Stimulated activated CD8-positive, alpha-beta memory T cell treated with anti-CD3 and anti-CD28 coated beads, Interleukin-7, amount 100 ng/mL, for 1 hour (primary cell): ENCODE measurements at places on chromosomes 3 and 15.

GRCh38 chr15:63939531-63940130 lies 105.9 kb upstream of the HERC1 start:
- peak; percentile 2 for DNase-seq

DNA sequence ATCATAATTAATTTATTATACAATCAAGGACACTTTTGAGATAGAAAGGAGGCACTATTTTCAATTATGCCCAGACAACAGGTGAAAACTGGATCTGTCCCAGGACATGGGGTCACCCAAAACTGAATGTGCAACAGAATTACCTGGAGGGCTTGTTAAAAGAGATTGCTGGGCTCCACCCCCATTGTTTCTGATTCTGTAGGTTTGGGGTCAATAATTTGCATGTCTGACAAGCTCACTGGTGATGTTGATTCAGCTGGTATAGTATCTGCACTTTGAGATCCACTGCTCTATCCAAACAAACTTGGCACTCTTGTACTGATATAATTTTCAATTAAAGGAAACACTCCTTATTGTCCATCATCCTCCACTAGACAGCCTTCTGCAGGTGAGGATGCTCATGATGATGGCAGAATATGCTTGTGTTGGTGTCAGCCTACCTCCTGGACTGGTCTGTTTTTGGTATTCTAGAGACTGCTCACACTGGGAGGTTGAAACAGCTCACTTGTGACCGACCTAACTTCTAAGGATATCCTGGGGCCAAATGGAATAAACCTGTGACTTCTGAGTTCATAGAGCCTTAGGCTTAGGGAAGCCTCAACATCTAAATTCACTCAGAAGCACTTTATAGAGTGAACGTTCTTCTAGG lies 2.2 kb downstream of the P2RY14 start:
- no peak for DNase-seq

DNA sequence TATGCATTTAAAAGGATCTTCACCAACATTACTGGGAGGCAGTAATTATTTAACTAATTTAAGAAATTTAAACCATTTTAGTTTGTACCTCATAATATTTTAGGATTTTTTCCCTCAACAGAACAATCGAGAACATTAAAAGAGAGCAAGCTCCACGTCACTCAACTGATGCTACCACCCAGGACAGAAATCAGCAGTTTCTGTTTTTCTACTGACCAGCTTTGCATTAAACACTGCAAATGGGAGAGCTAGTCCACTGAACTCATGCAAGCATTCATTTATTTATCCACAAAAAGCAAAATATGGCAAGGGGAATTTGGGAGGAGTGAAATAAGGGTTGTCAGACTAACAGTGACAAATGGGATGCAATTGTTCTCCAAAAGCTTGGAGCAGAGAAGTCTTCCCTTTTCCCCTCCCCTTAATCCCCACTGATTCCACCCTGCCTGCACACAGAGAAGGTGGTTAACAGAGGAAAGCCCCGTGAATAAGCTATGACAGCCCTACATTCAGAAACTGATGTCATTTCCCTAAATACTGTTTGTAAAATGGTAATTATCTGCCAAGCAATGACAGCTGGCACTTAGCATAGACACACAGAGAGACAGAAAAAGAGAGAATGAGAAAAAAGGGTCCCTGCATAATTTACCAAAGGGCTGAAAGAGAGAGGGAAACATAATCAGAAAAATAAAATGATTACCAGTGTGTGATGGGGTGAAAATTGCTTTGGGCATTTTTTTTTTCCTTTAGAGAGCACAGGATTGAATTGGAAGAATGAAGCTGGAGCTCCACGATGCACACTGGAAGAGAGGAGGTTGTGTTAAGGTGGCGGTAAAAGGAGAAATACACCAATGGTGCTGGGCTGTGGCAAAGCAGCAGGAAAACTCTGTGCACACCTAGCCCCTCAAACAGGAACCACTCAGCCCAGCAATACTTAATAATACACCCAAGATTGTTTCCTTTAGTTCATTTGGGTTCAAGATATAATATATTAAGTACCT lies 777.4 kb downstream of the TUSC7 start:
- no peak for DNase-seq

- no peak for DNase-seq
These were observed 21.1 kb downstream of the MAGI1 start for GRCh38 chr3:66017591-66017990.
